Astrocyte of the hippocampus (primary cell): ENCODE measurements at places on chromosomes 12 and 14.

GRCh38 chr14:93067088-93067487, 48.6 kb downstream of the ITPK1 start:
- DNase-seq, result no peak

DNA sequence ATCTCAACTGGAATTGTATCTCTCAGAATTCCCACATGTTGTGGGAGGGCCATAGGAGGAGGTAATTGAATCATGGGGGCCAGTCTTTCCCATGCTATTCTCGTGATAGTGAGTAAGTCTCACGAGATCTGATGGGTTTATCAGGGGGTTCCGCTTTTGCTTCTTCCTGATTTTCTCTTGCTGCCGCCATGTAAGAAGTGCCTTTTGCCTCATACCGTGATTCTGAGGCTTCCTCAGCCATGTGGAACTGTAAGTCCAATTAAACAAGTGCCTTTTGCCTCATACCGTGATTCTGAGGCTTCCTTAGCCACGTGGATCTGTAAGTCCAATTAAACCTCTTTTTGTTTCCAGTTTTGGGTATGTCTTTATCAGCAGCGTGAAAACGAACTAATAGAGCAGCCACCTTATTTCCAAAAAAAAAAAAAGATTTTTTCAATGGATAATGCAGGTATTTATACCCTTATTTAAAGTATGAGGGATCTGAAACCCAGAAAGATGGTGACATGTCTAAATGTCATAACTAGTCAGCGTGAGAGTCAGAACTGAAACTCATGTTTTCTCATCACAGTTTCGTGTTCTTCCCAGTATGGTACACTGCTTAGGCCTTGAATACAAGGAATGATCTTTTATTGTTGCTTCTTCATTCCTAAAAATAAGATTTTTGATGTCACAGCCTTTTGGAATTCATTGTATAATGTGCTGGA, 89.6 kb downstream of the ERC1 start:
- DNase-seq, result no peak

DNA sequence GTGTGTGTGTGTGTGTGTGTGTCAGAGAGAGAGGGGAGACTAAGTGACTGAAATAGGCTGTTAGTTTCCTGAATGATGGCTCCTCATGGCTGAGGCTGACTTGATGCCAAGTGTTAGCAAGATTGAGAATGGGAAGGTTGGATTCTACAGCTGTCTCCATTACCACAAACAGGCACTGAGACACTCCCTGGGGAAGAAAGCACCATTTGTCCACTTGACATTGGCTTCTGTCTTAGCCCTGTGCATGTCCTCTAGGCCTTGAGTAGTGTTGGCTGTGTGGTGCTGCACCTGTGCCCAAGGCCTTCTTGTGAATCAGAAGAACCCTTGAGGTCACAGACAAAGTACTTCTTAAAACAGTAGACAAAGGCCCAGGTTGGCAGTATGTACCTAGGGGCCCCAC, 15.6 kb downstream of the ERG28 start:
- no peak for DNase-seq

- no peak for DNase-seq
Measured at GRCh38 chr14:96180043-96180874, 24.4 kb upstream of the BDKRB2 start.

GRCh38 chr12:23781118-23781517, 168.4 kb downstream of the SOX5 start:
- no peak for DNase-seq

DNA sequence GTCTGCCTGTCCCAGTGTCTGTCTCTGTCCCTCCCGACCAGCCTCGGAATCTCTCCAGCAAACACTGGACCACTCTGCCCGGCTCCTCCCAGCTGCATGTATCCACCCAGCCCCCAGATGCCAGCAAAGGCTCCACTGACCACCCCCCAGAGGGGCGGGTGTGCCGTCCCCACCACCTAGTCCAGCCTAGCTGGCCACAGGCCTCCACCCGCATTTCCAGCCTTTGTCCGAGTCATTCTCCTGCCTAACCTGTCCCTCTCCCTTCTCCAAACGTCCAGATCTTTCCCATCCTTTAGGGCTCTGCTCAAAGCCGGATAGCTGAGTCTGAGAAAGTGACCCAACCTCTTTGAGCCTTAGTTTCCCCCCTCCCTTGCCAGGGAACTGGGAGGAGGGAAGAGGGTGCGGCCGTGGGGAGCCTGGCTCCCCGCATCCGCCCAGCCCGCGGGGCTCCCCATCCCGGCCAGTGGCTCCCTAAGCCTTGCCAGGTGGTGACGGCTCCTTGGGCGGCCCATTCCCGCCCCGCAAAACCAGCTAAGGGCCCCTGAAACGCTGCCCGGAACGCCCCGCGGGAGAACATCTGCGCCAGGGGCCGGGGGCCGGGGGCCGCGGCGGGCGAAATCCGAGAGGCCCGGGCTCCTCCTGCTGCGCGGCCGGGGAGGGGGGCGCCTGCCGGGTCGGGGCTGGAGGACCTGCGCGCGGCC, 34.6 kb upstream of the ANKRD9 start:
- DNase-seq, result peak; percentile 15

DNA sequence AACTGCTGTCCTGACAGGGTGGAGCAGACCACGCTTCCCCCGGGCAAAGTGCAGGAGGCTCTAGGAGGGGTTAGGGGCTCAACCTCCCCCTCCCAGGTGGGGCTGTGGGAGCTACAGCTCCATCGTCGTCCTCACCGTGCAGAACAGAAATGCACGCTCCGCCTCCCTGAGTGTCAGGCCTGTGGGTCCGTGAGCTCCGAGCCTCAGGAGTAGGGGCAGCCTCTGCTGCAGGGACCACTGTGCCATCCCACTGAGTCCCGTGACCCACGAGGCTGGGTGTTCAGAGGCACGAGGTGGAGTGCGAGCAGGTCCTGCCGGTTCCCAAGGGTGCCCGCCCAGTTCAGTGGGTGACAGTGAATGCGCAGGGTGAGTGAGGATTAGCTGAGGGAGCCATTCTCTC, 48.6 kb downstream of the CACNA1C start:
- DNase-seq, result no peak

DNA sequence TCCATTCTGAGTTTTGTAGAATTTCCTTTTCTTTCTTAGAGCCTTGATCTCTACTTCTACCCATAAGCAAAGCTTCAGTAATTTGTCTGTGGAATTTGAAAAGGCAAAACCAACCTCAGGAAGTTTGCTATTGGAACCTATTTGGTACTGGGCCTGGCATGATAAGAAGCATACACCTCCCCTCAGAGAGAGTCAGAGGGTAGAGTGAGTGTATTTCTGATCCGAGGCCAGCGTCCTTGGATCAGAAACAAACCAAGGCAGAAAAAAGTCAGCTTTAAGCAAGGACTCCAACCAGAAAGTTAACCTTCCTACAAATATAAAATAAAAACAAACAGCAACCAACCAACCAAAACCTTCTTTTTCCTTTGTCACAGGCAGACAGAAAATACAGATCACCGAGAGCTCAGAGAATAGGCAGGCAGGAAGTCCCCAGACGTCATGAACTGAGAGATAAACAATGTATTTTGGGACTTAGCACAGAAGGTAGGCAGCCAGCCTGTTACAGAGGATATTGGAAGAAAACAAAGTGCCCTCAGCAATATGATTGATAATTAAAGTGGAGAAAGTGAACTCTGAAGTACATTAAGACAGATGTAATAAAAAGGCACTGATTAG, 141.5 kb downstream of the NEDD1 start:
- DNase-seq, result peak; percentile 60

DNA sequence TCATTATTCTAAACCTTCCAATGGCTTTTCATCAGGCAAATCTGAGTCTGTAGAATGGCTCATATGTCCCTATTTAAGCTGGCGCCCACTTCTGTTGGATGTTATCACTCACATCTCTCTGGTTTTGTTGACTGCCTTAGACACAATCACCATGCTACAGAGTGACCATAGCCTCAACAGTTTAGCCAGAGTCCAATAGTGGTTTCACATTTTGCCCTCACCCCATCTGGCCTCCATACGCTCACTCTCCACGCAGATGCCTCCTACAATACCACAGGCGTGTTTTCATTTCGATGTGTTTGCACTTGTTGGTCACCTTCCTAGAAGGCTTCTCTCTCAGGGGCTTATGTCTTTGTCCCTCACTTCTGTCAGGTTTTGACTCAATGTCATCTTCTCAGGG, 3.4 kb downstream of the KLRB1 start:
- DNase-seq, result no peak

GRCh38 chr12:47272412-47273190, 192.8 kb upstream of the AMIGO2 start:
- DNase-seq, result peak; percentile 31

- peak; percentile 55 for DNase-seq
Measured at GRCh38 chr14:104792101-104792884, 3.3 kb downstream of the AKT1 start.

- no peak for DNase-seq
Measured at GRCh38 chr14:40345334-40345733, 913.1 kb upstream of the FBXO33 start.

DNA sequence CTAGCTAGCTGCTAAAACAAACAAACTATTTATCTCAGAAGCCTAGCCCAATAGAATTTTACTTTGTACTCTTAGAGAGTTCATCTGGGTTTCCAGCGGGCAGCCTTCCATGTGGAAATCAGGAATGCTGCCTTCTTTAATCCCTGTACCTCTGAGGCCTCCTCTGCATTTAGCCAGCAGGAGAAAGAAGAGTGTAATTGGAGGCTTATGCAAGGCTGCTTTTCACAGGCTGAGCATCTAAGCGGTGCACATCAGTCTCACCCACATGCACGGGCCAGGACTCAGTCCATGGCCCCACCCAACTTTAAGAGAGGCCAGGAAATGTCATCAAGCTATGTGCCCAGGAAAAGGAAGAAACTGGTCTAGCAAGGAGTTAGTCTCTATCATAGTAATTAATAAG, 14.0 kb upstream of the PTGDR start:
- DNase-seq, result peak; percentile 81

DNA sequence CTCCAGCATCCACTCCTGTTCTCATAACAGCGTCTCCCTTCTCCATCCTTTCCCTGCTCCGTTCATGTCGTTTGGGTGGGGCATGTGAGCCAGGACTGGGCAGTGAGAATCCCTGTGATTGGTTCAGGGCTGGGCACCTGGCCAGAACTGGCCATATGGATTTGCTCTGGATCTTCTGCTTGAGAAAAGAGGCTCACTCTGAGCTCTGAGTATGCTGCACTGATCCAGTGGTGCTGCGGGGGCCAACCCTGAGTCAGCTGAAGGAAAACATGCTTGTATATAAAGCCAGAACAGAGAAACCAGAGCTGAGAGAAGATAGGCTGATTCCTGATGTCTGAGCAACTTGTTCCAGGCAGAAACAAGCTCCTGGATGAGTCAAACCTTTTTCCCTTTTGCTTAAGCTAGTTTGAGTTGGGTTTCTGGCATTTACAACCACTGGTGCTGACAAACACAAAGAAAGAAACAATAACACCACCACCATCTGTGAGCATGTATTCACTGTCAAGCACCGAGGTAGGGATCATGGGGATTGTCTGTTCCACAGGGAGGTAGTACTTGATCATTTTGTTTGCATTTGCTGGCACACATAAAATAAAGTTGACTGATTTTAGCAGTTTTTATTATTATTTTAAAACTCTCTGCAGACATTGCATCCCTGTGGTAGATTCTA, 14.0 kb upstream of the HPD start:
- peak; percentile 75 for DNase-seq

DNA sequence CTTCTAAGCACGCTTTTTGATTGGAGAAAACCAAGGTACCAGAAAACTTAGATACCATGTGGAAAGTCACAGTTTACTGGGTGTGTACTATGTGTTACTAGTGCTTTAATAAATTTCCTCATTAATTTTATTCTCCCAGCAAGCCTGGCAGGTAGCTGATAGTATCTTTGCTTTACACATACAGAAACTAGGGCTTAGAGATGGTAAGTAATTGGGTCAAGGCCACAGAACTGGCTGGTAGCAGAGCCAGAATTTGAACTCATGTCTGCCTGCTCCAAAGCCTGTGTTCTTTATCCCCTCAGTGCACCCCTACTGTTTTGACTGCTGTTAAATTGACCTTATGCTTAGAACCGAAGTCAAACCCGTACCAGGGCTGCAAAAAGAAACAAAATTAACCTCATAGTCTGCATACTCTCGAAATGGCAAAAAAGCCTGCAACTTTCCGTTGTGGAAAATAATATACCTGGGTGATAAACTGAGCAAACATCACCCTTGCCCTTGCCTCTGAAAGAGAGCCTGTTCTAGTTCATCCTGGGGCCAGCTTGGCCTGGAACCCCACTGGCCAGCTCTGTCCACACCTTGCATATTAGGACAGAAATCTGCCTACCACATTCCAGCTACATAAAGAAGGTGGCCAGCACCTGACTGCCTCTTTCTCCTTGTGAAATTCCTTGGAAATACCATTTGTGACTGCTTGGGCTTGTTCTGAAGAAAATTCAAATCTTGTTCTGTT, 118.9 kb downstream of the ETV6 start:
- no peak for DNase-seq

- peak; percentile 12 for DNase-seq
Measured at GRCh38 chr12:119182701-119183493, 4.2 kb downstream of the HSPB8 start.

- DNase-seq, result no peak
Measured at GRCh38 chr12:45745861-45746277, 16.4 kb downstream of the ARID2 start.

DNA sequence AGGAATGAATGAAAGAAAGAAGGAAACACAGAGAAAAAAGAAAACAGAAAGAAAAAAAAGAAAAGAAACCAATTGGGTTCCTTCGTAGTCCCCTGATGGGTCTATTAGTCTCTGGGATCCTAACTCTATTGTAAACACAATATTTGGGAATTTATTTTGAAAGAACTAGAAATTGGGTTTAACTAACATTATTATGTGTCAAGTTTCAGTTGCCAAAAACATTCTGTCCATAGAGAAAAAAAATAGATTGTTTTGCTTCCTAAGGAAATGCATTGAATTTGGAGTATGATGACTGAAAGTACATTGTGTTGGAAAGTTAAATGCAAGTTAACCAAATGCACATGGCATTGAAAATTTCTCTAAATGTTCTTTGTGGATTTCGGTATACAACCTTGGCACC, 52.8 kb upstream of the PPP1R12A start:
- DNase-seq, result no peak

DNA sequence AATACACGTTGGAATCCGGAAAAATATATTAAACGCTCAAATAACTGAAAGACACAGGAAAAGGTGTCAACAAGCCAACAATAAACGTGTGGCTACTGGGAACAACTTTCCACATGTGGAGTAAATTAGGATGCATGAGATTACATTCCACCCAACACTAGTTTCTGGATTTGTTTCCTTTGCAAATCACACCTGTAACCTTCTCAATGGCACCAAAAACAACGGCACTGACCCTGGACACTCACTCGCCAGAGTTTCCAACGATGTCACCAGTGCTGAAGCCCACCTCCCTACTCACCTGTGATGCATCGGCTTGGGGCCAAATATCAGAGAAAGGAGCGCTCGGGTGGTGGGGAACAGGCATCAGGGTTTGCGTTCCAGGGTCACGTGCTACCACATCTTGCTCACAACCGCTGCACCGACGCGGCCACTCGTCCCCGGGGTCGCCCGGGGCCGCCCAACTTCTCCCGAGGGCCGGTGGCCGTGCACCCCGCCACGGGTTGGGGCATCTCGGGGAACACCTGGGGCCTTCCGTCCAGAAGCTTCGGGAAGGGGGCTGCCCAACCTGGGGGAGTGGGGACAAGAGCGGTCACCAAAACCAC, 629 bp downstream of the PRDM4 start:
- peak; percentile 45 for DNase-seq
